Naive thymus-derived CD4-positive, alpha-beta T cell (primary cell): ENCODE measurements at places on chromosomes 13 and 19. TPM values are rescaled to one million over a fixed set of nuclear protein-coding genes. Genes with fewer than 3 reads are reported as not detected.

The ACP5 gene
- polyA plus RNA-seq, result 14.7 TPM

The B3GNT8 gene
- polyA plus RNA-seq, result 0.37 TPM

The CBY2 gene
- polyA plus RNA-seq, result 0.40 TPM

The NBEA gene
- 1.5 TPM for polyA plus RNA-seq

The GIPC1 gene
- polyA plus RNA-seq, result 34.0 TPM

The ZNF526 gene
- polyA plus RNA-seq, result 4.0 TPM

The LHB gene
- not detected for polyA plus RNA-seq

The MCF2L gene
- 4.7 TPM for polyA plus RNA-seq

The TMEM145 gene
- polyA plus RNA-seq, result not detected

The CALR3 gene
- not detected for polyA plus RNA-seq

The TEX29 gene
- polyA plus RNA-seq, result not detected

The ANKLE1 gene
- not detected for polyA plus RNA-seq

The CFD gene
- polyA plus RNA-seq, result 4.9 TPM

DNA sequence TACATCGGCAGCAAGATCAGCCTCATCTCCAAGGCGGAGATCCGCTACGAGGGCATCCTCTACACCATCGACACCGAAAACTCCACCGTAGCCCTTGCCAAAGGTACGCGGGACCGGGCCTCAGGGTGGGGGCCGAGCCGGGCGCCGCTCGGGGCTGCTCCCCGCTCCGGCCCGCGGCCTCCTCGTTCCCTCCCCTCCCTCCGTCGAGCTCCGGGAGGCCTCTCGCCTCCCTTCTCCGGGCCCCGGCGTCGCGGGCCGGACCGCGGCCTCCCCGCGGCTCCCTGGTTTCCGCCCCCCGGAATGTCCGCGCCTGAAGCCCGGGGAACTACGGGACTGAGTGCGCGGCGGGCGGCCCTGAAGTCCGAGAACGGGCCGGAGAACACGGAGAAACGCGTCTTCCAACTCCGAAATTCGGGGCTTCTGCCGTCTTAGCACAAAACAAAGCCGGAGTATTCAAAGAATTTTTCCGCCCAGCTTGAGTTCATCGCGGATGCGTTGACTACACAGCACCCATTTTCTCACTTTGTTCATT is 423 bp downstream of the LSM14A start:
- peaks cover 35% of the 10 kb centered on the region for H3K4me1 ChIP-seq
- H3K27me3 ChIP-seq, result no peaks in the 10 kb centered on the region
- peaks cover 6% of the 10 kb centered on the region for H3K36me3 ChIP-seq
- DNase-seq, result peak; percentile 45
- peak overlapping the region; percentile 95 for H3K27ac ChIP-seq
- H3K4me3 ChIP-seq, result peak overlapping the region; percentile 94

- H3K27me3 ChIP-seq, result no peaks in the 10 kb centered on the region
- no peaks in the 10 kb centered on the region for H3K4me1 ChIP-seq
Observed at GRCh38 chr13:63605403-63605802, 2189.8 kb upstream of the PCDH20 start.

DNA sequence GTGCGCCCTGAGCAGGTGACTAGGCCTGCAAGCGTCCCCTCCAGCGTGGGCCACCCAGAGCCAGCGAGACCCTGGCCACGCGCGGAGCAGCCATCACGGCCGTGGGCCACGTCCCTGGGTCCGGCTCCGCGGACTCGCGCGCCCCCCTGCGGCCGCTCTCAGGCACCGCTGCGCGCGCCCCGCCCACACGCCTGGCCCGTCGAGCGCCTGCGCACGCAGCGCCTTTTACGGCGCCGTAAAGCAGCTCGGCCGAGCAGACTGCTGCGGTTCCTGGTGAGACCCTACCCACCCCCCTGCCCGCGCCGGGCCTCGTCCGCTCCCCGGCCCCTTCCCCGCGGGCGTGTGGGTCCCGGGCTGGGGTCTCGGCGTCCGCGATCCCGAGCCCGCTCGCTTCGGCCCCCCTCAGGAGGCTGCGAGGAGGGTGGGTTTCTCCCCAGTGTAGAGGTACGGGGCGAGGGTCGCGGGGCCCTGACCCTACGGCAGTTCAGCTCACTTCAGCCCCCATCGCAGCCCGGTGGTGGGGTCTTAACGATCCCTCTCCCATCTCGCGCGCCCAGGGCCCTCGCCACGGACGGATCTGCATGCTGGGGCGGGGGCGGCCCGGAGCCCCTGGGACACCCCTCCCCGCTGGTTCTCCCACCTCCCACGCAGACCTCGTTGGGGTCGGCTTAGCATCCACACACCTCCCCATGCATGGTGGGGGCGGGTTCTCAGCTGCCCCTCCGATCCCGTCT is at the start of gene TRAPPC5:
Gene TRAPPC5, plus strand, starts transcription at position 228 of the 734 bp plus-strand sequence. CDS start 1,421 bp downstream, outside the sequence.
- H3K36me3 ChIP-seq, result no peaks in the 10 kb centered on the region
- H3K27ac ChIP-seq, result peak within 1 kb of the TSS; percentile 91
- no peaks in the 10 kb centered on the region for H3K27me3 ChIP-seq
- H3K4me1 ChIP-seq, result peaks cover 26% of the 10 kb centered on the region

- no peaks in the 10 kb centered on the region for H3K36me3 ChIP-seq
- no peaks in the 10 kb centered on the region for H3K27me3 ChIP-seq
- H3K27ac ChIP-seq, result peak overlapping the region; percentile 78
- peak overlapping the region; percentile 80 for H3K4me3 ChIP-seq
- peak; percentile 86 for DNase-seq
- peaks cover 16% of the 10 kb centered on the region for H3K4me1 ChIP-seq
Observed at GRCh38 chr13:40388617-40389016, 277.8 kb downstream of the FOXO1 start.

GRCh38 chr13:19587635-19588300 is 26.4 kb upstream of the TPTE2 start:
- H3K27ac ChIP-seq, result peak overlapping the region; percentile 31
- no peaks in the 10 kb centered on the region for H3K36me3 ChIP-seq
- no peaks in the 10 kb centered on the region for H3K27me3 ChIP-seq
- peaks cover 6% of the 10 kb centered on the region for H3K4me1 ChIP-seq
- peak overlapping the region; percentile 36 for H3K4me3 ChIP-seq
- no peak for DNase-seq

GRCh38 chr13:99406799-99407201 is 94.5 kb upstream of the TM9SF2 start:
- H3K36me3 ChIP-seq, result peaks cover 18% of the 10 kb centered on the region
- DNase-seq, result no peak
- peaks cover 6% of the 10 kb centered on the region for H3K4me1 ChIP-seq
- peak overlapping the region; percentile 2 for H3K27ac ChIP-seq

GRCh38 chr13:106499896-106500295 is 35.6 kb downstream of the EFNB2 start:
- no peaks in the 10 kb centered on the region for H3K36me3 ChIP-seq
- no peaks in the 10 kb centered on the region for H3K27me3 ChIP-seq
- H3K27ac ChIP-seq, result no peak overlapping the region

DNA sequence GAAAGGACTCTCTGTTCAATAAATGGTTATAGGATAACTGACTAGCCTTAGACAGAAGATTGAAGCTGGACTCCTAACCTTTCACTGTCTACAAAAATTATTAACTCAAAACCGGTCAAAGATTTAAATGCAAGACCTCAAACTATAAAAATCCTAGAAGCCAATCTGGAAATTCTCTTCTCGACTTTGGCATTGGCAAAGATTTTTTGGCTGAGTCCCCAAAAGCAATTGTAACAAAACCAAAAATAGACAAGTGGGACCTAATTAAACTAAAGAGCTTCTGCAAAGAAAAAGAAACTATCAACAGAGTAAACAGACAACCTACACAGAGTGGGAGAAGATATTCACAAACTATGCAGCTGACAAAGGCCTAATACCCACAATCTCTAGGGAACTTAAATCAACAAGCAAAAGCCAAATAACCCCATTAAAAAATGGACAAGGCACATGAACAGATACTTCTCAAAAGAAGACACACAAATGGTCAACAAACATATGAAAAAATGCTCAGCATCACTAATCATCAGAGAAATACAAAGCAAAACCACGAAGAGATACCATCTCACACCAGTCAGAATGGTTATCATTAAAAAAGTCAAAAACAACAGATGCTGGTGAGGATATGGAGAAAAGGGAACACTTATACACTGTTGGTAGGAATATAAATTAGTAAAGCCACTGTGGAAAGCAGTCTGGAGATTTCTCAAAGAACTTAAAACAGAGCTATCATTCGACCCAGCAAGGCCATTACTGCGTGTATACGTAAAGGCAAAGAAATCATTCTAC is 266.3 kb downstream of the DNAJC15 start:
- H3K27me3 ChIP-seq, result no peaks in the 10 kb centered on the region
- no peak overlapping the region for H3K27ac ChIP-seq
- no peak overlapping the region for H3K4me3 ChIP-seq
- no peak for DNase-seq
- H3K4me1 ChIP-seq, result no peaks in the 10 kb centered on the region
- H3K36me3 ChIP-seq, result no peaks in the 10 kb centered on the region

- DNase-seq, result no peak
- peaks cover 10% of the 10 kb centered on the region for H3K27me3 ChIP-seq
- no peaks in the 10 kb centered on the region for H3K36me3 ChIP-seq
- H3K27ac ChIP-seq, result no peak overlapping the region
- no peak overlapping the region for H3K4me3 ChIP-seq
Observed at GRCh38 chr19:35414442-35414841, 33.6 kb upstream of the FFAR2 start.

DNA sequence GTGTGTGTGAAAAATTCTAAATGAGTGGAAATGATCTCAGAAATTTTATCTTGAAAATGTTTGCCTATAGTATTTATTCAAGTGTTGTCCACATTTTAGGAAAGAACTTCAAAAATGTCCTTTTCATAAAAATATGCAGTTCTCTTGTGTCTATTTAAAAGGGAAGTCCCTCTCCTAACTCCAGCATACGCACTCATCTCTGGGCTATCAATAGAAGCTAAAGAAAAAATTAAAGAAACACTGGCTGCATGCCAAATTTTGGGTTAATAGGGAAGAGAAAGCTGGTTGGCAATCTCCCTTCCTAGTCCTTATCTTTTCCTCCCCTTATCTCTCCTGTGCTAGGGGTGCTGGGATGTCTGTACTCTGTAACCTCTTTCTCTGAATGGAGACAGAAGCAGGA is 313.3 kb downstream of the ENOX1 start:
- no peaks in the 10 kb centered on the region for H3K36me3 ChIP-seq
- no peaks in the 10 kb centered on the region for H3K27me3 ChIP-seq
- H3K4me1 ChIP-seq, result no peaks in the 10 kb centered on the region
- H3K4me3 ChIP-seq, result no peak overlapping the region

DNA sequence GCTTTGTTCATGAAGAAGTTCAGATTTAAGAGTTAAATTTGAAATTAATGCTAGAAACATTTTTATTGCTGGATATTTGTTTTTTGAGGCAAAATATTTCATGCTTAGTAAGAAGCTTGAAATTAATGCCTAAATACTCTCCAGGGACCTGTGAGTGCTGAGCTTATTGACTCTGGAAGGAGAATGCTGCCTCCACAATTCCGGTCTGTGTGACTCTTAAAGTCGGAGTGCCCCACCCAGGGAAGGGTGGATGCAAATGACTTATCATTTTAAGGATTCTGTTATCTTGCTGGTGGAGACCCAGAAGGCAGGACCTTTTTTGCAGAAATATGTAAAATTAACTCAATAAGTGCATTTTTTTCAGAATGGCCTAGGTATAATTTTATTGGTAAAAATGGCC is 143.8 kb upstream of the RXFP2 start:
- H3K36me3 ChIP-seq, result no peaks in the 10 kb centered on the region
- H3K4me3 ChIP-seq, result no peak overlapping the region
- no peaks in the 10 kb centered on the region for H3K4me1 ChIP-seq
- no peak overlapping the region for H3K27ac ChIP-seq

GRCh38 chr19:39405261-39405957 is 1.2 kb upstream of the ZFP36 start:
- peaks cover 12% of the 10 kb centered on the region for H3K36me3 ChIP-seq
- DNase-seq, result peak; percentile 36
- H3K27me3 ChIP-seq, result no peaks in the 10 kb centered on the region
- peak overlapping the region; percentile 100 for H3K27ac ChIP-seq

GRCh38 chr13:45930177-45930576 is 78.6 kb upstream of the SIAH3 start:
- H3K27me3 ChIP-seq, result no peaks in the 10 kb centered on the region
- H3K27ac ChIP-seq, result no peak overlapping the region
- DNase-seq, result no peak
- no peaks in the 10 kb centered on the region for H3K36me3 ChIP-seq
- no peaks in the 10 kb centered on the region for H3K4me1 ChIP-seq
- H3K4me3 ChIP-seq, result no peak overlapping the region

GRCh38 chr19:27679905-27680304 is 1533.0 kb downstream of the UQCRFS1 start:
- H3K27me3 ChIP-seq, result no peaks in the 10 kb centered on the region
- H3K4me1 ChIP-seq, result no peaks in the 10 kb centered on the region
- H3K4me3 ChIP-seq, result no peak overlapping the region
- H3K36me3 ChIP-seq, result no peaks in the 10 kb centered on the region
- H3K27ac ChIP-seq, result no peak overlapping the region

GRCh38 chr13:94308832-94309231 is 170.7 kb downstream of the DCT start:
- no peaks in the 10 kb centered on the region for H3K4me1 ChIP-seq
- H3K4me3 ChIP-seq, result no peak overlapping the region
- H3K27me3 ChIP-seq, result no peaks in the 10 kb centered on the region
- DNase-seq, result no peak
- no peak overlapping the region for H3K27ac ChIP-seq

- H3K4me3 ChIP-seq, result no peak overlapping the region
- DNase-seq, result no peak
- no peaks in the 10 kb centered on the region for H3K36me3 ChIP-seq
- H3K27me3 ChIP-seq, result peaks cover 5% of the 10 kb centered on the region
Observed at GRCh38 chr13:87669379-87669978, 1.7 kb upstream of the SLITRK5 start.

DNA sequence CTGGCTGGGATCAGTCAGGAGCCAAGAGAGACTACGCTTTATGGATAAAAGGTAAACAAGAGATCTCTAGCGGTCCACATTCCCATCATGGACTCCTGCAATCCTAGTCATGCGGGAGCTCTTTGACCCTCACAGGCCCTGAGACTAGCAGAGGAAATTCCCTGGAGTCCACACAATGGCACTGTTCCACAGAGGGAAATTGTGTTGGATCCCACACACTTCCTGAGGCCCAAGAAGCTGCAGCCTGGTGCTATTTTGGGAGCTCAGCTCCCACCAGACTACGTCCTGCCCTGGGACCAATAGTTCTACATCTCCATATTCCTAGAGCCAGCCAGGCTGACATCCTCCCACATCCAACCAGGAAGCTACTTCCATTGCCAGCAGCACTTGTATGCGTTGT is 2358.4 kb downstream of the PCDH9 start:
- DNase-seq, result no peak
- no peak overlapping the region for H3K4me3 ChIP-seq
- H3K27me3 ChIP-seq, result no peaks in the 10 kb centered on the region
- H3K4me1 ChIP-seq, result no peaks in the 10 kb centered on the region

GRCh38 chr19:35451338-35452096 is 3.5 kb downstream of the FFAR2 start:
- no peak overlapping the region for H3K27ac ChIP-seq
- H3K4me3 ChIP-seq, result no peak overlapping the region
- no peaks in the 10 kb centered on the region for H3K36me3 ChIP-seq
- peaks cover 29% of the 10 kb centered on the region for H3K4me1 ChIP-seq
- no peaks in the 10 kb centered on the region for H3K27me3 ChIP-seq
- DNase-seq, result no peak

- H3K4me3 ChIP-seq, result no peak overlapping the region
- peaks cover 21% of the 10 kb centered on the region for H3K36me3 ChIP-seq
- no peaks in the 10 kb centered on the region for H3K27me3 ChIP-seq
- H3K4me1 ChIP-seq, result no peaks in the 10 kb centered on the region
Observed at GRCh38 chr13:21149568-21149967, 26.8 kb downstream of the SKA3 start.

GRCh38 chr19:2236064-2236313 is 140 bp downstream of the PLEKHJ1 start:
- DNase-seq, result no peak
- H3K4me3 ChIP-seq, result peak overlapping the region; percentile 75
- H3K4me1 ChIP-seq, result peaks cover 45% of the 10 kb centered on the region
- peak overlapping the region; percentile 93 for H3K27ac ChIP-seq

- no peaks in the 10 kb centered on the region for H3K27me3 ChIP-seq
- no peaks in the 10 kb centered on the region for H3K36me3 ChIP-seq
- no peak overlapping the region for H3K4me3 ChIP-seq
Observed at GRCh38 chr13:46207828-46208227, 3.9 kb upstream of the LRRC63 start.
